ENCODE measurements at places on chromosomes 16 and 17.

GRCh38 chr16:84478172-84478947 is 26.1 kb downstream of the MEAK7 start:
- DNase-seq, result no peak

DNA sequence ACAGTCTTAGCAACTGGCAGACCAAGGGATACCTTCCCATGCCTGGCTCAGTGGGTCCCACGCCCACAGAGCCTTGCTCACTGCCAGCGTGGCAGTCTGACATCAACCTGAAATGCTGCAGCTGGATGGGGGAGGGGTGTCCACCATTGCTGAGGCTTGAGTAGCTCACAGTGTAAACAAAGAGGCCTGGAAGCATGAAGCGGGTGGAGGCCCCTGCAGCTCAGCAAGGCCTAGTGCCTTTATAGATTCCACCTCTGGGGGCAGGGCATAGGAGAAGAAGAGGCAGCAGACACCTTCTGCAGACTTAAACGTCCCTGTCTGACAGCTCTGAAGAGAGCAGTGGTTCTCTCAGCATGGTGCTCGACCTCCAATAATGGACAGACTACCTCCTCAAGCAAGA is 263.2 kb downstream of the KIF2B start:
- no peak for DNase-seq

DNA sequence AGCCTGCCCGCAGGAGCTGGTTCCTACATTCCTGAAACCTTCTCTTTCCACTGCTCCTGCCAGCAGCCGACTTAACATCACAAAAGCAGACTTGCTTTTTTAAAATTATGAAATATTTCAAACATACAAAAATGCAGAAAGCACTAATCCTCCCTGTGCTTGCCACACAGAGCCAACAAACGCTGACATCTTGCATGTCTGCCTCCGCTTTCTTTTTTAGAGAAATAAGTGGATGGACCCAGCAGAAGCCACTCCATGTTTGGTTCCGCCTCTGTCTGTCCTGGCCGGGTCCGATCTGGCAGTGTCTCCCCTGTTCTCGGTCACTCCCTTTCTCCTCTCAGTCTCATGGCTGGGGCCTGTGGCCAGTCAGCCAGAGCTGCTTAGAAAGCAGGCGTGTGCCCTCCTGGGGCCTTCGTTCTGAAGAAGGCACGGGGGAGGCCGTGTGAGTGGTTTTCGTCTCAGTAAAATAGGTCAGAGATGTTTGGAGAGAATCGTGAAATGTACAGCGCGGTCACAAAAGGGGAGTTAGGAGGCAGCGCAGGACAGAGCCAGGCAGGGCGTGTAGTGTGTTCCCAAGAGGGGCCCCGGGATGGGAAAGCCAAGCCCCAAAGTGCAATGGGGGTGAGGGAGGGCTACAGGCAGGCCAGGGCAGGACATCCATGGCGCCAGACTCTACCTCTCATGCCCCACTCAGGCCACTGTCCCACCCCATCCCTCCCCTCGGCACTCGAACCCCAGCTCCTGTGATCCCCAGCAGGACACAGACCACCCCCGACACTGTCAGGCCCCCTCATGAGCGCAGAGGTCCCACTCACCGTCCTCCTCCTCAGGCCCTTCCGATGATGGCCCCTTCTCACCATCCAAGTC is 23.2 kb downstream of the MXRA7 start:
- DNase-seq, result no peak

DNA sequence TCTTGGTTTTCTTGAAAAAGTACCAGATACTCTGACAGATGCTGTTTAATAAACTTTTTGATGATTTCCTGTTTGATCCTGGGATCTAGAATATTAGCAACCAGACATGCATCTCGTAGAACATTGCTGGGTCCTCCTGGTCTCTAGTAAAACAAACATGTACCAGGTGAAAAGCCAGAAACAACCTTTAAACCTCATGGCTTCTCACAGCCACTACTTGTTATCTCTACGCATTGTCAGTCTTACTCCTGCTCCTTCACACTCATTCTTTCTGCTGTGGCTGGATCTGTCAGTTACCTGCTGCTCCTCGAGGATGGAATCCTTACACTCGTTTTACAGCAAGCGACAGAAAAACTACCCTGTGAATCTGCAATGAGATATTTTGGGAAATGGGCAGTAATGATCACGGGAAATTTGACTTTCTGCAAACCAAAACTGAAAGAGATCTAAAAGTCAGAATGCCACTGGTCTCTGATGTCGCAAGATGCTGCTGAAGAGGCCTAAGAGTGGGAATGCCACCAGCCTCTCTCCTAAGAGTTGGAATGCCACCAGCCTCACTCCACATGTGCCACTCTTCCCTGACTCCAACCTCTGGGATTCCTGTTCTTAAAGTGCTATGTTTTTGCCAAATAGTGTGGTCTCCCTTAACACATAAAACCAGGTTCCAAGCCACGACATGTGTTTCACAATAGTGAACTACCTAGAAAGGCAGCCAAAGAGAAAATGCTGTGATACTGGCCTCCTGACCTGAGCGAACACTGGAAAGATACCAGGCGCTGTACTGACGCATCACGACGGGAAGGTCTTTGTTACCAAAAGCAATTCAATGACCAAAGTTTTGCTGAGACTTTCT is 86.3 kb downstream of the VPS53 start:
- DNase-seq, result no peak

- DNase-seq, result no peak
Measured at GRCh38 chr17:38687286-38687685, 12.5 kb upstream of the EPOP start.

DNA sequence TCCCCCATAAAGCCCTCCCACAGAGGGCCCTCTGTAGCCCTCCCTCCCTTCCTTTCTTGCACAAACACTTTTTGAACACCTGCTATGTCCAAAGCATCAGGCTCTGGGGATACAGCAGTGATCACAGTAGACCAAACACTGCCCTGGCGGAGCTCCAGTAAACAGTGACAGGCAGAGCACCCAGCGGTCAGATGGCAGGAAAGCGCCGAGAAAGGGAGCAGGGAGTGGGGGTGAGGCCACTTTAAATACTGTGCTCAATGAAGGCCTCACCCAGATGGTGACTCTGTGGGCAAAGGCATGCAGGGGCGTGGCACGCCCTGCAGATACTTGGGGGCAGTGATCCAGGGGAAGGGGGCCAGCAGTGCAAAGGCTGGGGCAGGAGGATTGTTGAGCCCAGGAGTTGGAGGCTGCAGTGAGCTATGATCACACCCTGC is 7.6 kb downstream of the PRR29 start:
- DNase-seq, result no peak

GRCh38 chr17:1890758-1891450 is 61.1 kb downstream of the RPA1 start:
- DNase-seq, result no peak

DNA sequence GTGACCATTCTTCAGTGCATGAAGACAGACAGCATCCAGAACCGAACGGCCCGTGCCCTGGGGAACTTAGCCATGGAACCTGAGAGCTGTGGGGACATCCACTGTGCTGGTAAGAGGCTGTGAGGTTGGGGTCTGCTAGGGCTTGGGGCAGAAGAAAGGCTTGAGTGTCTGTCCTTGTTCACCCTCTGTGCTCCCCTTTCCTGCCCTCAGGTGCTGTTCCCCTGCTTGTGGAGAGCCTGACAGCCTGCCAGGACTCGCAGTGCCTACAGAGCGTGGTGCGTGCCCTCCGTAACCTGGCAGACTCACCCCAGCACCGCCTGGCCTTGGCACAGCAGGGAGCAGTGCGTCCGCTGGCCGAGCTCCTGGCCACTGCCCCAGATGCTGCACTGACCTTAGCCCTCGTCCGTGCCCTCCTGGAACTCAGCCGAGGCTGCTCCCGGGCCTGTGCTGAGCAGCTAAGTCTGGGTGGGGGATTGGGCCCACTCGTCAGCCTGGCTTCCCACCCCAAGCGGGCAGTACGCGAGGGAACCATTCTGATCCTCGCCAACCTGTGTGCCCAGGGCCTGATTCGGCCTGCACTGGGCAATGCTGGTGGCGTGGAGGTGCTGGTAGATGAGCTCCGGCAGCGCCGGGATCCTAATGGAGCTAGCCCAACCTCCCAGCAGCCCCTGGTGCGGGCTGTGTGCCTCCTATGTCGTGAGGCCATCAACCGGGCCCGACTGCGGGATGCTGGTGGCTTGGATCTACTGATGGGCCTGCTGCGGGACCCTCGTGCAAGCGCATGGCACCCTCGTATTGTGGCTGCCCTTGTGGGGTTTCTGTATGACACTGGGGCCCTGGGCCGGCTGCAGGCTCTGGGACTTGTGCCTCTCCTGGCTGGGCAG is 2.9 kb downstream of the ARMC5 start:
- DNase-seq, result no peak

Measured in NAMALWA (cell line).